GM06990 (cell line): ENCODE measurements at places on chromosomes 6 and 20.

- no peak for DNase-seq
These were observed 45.8 kb downstream of the SOX4 start for GRCh38 chr6:21639316-21639715.

GRCh38 chr6:77492530-77492929 lies 29.2 kb upstream of the HTR1B start:
- DNase-seq, result no peak

GRCh38 chr20:58202044-58202443 lies 26.4 kb downstream of the ANKRD60 start:
- DNase-seq, result no peak

GRCh38 chr6:33433544-33434191 lies 13.8 kb downstream of the SYNGAP1 start:
- no peak for DNase-seq

GRCh38 chr20:62233684-62234083 lies 4.6 kb upstream of the OSBPL2 start:
- no peak for DNase-seq

DNA sequence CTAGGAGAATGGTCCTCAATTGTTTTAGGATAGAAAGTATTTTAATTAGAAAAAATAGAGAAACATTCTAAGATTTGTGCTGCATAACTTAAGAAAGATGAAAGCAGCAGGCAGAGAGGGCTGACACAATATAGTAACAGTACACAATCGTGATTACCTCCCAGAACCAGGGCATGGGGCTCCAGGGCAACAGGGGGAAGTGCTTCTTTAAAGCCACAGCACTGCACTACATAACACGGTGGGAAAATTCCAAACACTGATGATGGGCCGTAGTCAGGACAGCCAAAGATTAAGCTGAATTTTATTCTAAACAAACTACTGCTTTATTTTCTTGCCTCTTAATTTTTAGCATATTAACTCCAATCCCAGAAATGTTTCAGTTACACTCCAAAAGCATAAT lies 14.4 kb downstream of the EXOC2 start:
- no peak for DNase-seq

- DNase-seq, result no peak
These were observed 242.0 kb upstream of the TBX18 start for GRCh38 chr6:85006362-85006761.

- no peak for DNase-seq
These were observed 90.9 kb downstream of the CEP162 start for GRCh38 chr6:84136364-84137050.

GRCh38 chr20:36162272-36162966 lies 7.9 kb downstream of the EPB41L1 start:
- no peak for DNase-seq

DNA sequence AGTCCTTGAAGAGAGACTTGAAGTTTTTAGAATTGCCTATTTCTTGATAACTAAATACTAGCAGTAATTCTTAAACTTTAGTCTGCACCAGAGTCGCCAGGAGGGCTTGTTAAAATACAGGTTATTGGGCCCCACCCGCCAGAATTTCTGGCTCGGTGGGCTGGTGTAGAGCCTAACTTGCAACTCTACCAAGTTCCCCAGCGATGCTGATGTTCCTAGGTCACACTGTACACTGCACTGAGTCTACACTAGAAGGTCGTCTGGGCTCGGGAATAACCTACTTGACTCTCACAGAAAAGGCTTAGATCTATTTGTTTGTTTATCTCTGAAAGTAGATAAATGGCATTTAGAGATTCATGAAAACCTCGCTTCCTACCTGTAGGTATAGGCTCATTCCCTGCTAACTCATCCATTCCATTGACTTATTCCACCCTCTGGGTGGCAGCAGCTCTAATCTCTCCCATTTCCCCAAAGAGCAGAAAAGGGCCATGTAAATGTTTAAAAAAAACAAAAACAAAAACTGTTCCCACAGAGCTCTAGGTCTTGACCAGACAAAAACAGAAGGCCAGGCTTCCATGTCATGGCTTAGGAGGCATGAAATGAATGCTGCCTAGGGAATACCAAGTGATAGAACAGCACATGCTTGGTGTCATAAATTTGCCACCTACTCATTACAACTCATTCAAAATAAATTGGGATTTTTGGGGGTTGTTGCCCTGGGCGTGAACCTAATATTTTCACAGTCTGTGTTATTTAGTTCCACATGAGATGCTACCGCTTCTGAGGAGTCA lies 292.1 kb downstream of the ADGB start:
- DNase-seq, result no peak

DNA sequence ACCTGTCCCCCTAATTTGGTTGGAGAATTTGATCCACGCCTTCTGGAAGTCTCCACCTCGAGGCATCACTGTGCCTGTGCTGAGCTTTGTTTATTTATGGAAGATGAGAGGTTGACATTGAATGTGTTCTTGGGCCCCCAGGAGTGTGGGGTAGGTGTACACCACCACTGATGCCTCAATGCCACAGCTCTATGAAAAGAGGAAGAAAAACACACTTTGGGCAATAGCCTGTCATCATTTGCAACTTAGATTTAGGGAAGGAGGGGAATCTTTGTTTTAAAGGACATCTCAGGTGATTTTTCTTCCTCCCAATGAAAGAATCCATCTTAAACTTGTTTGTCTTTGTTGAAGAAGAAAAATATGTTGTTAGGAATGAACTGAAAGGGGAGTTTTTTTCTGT lies 42.6 kb downstream of the TBC1D7 start:
- DNase-seq, result no peak

- no peak for DNase-seq
These were observed 70.8 kb downstream of the NDUFAF5 start for GRCh38 chr20:13855613-13856012.

- peak; percentile 90 for DNase-seq
These were observed at the start of gene EHMT2 for GRCh38 chr6:31897612-31898382. EHMT2 (minus strand) TSS chr6:31897698; CDS start chr6:31897677, 21 bp downstream.

- no peak for DNase-seq
These were observed 31.8 kb upstream of the ZBP1 start for GRCh38 chr20:57651881-57652605.

- no peak for DNase-seq
These were observed 172.5 kb downstream of the HTR1B start for GRCh38 chr6:77290798-77291197.
